ENCODE measurements at places on chromosomes 16 and 17. TPM values are rescaled to one million over a fixed set of nuclear protein-coding genes. Genes with fewer than 3 reads are reported as not detected.
A peak's percentile ranks its signal among the peaks of the same experiment; 100 is the strongest.

DNA sequence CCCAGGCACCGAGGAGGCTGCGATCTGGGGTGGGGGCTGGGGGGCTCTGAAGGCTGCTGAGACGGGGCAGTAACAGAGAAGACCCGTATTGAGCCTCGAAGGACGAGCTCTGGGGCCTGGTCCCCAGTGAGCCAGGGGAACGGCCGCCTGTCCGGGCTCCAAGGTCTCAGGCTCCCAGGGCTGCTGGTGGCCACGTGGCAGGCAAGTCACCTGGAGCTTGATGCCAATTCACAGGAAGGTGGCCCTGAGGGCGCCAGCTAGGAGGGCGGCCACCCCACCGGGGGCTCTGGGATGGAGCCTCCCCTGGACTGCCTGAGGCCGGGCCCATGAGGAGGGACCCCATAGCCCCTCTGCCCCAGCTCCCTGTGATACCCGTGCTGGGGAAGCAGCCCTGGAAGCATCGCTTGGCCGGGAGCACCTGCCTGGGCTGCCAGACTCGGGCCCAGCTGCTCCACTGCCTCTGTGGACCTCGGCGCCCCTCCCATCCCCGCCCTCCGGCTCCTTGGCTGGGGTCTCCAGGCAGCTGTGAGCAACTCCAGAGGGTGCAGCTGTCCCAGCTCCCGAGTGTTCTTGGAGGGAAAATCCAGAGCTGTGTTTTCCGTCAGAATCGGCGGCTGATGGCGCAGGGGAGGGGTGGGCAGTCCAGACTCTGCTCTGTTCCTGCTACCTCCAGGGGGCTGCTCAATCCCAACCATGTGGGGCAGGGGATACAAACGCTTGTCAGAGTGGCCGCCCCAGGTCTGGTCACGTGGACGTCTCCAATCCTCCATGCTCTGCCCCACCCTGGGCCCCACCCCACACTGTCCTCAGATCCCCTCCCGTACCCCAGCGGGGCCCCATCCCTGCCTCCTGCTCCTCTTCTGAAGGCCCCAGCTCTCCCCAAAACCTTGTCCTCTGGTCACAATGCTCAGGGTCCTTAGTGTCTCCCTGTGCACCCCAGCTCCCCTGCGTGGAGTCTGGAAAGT lies 67.2 kb upstream of the GNG13 start:
- peak; percentile 24 for DNase-seq

Gene CAMTA2
- total RNA-seq = 35.9 TPM

DNA sequence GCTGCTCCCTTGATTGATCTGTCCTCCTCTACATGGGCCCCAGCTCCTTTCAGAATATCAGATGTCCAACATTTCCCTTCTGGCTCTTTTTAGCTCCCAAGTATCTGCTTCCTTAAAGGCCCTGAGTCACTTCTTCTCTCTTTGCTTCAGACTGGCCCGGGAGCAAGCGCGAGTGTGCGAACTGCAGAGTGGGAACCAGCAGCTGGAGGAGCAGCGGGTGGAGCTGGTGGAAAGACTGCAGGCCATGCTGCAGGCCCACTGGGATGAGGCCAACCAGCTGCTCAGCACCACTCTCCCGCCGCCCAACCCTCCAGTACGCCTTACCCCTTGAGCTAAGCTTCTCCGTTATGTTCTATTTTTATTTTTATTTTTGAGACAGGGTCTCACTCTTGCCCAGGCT lies 12.3 kb downstream of the CNTROB start:
- DNase-seq = no peak

DNA sequence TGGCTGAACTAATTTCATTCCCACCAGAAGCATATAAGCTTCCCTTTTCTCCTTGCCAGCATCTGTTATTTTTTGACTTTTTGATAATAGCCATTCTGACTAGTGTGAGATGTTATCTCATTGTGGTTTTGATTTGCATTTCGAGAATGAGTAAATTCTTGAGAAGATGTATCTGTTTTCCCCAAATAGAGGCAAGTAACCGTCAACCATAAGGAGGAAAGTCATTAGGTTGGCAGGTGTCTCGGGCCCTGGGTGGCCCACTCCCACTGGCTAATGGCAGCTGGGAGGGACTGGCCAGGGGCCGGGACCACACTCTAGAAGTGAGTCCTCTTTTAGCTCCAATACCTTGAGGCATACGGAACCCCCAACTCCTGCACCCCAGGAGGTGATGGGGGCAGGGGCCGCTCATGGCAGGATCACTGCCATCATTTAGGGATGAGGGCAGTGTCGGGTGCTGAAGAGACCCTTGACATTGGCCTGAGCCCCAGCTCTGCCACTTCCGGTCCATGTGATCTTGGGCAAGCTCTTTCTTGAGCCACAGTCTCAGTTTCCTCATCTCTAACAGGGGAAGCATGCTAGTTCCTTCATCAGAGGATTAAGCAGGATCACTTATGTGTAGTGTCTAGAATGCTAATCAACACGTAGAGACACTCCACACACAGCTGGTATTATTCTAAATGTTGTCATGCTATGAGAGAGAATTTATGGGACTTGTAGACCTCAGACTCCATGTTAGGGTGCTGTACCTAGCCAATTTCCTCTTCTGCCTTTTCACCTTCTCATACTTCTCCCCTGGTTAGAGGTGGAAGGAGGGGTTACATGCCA lies 44.3 kb downstream of the RGS9 start:
- DNase-seq = no peak

DNA sequence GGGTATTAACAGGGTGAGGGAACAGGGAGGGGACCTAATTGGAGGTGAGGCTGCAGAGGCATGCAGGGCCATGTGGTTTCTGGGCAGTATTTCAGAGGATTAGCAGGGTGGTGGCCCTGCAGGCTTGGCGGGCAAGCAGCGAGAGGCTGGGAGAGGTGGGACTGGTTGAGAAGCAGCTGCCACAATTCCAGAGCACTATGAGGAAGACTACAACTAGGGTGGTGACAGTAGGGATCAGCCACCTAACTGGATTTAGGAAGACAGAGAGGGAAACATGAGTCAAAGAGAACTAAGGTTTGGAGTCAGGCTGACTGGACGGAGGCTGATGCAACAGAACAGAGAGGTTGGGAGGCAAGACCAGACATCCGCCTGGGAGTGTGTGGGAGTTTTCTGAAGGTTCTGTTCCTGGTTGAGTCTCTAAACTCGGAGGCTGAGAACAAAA lies 12.3 kb downstream of the ALOXE3 start:
- no peak for DNase-seq

- DNase-seq = no peak
Observed at GRCh38 chr16:20976576-20976975, 76.0 kb downstream of the LYRM1 start.

DNA sequence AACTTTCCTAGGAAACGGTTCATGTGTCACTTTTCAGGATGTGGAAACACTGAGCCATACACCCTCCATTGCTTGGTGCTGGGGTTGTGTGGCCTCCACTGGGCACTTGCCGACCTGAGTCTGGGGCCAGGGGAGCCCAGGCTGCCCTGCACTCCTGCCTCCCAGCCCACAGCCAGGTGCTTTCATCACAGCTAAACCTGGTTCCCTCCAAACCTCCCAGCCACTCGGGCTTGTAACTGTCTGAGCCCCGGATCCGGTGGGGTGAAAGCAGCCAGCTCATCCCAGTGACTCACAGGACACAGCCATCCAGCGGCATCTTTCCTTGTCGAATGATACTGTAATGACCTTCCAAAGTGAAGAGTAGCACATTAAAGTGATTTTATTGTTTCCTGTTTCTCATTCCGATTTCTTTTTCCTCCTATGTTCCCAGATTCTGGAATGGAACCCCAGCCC lies 19.8 kb downstream of the CARHSP1 start:
- no peak for DNase-seq

GRCh38 chr17:33940769-33941370 lies 314.2 kb upstream of the CCL2 start:
- peak; percentile 75 for DNase-seq

Data from left ventricle myocardium superior (tissue), 1 donor.